Epithelial cell of proximal tubule (primary cell): ENCODE measurements at places on chromosomes 5 and 9. TPM values are rescaled to one million over a fixed set of nuclear protein-coding genes. Genes with fewer than 3 reads are reported as not detected.

GRCh38 chr9:36716496-36716895, 143.8 kb downstream of the MELK start:
- no peak for DNase-seq

DNA sequence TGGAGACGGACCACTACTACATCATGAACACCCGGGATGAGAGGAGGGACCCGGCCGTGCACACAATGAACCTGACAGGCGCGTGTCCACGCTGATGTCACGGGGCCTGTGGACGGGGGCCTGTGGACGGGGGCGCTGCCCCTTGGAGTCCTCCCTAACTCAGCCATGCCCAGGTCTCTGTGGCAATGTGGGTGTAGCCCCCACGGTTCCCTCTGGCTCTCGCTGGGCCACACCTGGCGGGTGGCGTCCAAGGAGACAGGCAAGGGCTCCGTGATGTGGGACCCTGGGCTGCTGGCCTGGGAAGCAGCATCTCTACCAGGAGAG, 22.1 kb downstream of the PAEP start:
- DNase-seq, result no peak

- no peak for DNase-seq
Measured at GRCh38 chr9:111149018-111149759, 110.9 kb upstream of the LPAR1 start.

DNA sequence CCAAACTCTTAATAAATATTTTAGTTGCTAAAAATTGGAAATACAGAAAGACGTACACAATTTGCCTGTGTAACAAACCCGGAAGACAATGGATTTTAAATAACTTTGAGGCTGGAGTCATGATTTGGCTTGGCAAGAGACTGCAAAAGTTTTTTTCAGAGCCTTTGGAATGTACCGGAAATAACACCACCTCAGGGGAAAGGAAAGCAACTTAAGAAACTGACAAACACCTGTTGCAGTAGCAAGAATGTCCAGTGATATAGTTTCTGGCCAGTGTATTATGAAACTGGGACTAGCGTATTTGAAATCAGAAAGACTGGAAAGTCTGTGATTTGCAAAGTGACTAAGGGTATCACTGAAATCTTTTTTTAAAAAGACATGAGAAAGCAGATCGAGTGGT, 842 bp downstream of the MUSK start:
- no peak for DNase-seq

- DNase-seq, result no peak
Measured at GRCh38 chr5:166618526-166618925, 1672.9 kb upstream of the WWC1 start.

DNA sequence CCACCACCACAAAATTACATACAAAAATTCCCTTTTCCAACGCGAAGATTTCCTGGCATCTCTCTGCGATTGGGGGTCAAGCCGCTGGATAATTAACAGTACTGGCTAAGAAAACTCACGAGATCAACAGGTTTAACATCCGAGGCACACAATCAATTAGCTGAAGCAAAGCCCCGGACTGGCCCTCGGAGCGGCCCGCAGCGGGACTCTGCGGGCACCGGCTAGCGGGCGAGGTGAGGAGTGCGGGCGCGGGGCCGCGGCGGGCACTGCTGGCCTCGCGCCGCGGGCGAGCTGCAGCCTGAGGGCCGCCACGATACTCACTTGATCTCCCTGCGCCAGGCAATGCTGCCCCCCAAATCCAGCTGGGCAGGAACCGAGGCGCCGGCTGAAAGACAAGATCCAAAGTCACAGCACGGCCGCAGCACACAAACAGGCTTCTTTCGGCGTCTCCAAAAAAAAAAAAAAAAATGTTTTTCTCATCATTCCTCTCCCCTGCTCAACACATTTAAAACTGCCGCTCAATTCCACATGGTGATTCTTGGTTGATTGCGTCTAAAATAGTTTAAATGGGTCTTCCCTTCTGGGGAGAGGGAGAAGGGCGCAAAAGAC, 210.2 kb downstream of the MEF2C start:
- DNase-seq, result no peak

DNA sequence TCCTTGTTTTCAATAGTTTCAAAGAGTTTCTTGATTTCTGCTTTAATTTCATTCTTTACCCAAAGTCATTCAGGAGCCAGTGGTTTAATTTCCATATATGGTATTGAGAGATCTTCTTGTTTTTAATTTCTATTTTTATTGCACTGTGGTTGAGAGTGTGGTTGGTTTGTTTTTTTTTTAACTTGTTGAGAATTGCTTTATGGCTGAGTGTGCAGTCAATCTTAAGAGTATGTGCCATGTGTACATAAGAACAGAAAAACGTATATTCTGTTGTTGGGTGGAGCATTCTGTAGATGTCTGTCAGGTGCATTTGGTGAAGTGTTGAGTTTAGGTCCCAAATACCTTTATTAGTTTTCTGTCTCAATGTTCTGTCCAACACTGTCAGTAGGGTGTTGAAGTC, 26.7 kb upstream of the IPPK start:
- no peak for DNase-seq

GRCh38 chr9:34372467-34373011, 4.2 kb downstream of the MYORG start:
- DNase-seq, result no peak

DNA sequence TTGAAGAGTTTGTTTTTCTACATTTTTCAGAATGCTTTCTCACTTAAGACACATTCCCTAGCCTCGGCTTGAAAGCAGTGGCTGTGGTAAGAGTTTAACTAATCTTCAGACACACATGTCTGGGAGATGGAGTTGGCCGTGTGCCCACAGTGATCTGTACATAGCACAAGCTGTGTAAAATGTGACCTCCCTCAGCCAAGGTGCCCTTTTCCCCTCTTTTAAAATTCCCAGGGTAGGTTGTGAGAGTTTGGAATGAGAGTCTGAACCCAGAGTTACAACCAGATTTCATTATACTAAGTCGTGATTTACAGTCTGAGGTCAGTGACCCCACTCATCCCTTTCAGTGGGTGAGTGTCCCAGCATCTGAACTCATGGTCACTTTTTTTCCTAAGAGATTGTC, 230.4 kb downstream of the DOCK8 start:
- DNase-seq, result peak; percentile 39

DNA sequence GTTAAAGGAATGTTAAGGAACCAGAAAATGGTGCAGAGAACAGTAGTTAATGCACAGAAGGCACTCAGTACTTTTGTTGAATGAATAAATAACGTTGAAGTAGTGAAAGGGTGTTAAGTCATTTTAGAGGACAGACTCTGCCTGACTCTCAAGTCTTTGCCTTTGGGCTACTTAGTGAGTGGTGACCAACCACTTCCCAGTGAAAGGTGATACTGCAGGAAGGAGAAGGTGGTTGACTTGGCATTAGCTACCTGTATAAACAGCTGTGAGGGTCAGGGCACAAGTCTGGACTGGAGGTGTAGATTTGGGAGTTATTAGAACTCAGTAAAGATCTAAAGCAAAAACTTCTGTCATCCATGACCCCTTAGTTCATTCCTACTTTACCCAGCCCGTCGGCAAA, 4.9 kb upstream of the SHB start:
- DNase-seq, result no peak

The SPATA31C1 gene
- total RNA-seq, result 0.14 TPM in 1 of 2 replicates, not detected in the other

The WDR41 gene
- total RNA-seq, result 63.2 and 66.2 TPM in 2 replicates

The IL4 gene
- total RNA-seq, result not detected in 2 replicates

The DBH gene
- total RNA-seq, result not detected in 2 replicates

The CD274 gene
- total RNA-seq, result 16.1 and 22.1 TPM in 2 replicates

The C6 gene
- total RNA-seq, result not detected in 2 replicates
